ENCODE measurements at places on chromosomes 16 and 17.

- peak; percentile 37 for DNase-seq
These were observed 67.5 kb downstream of the KSR1 start for GRCh38 chr17:27523712-27524111.

GRCh38 chr16:74862743-74863244 is 88.2 kb upstream of the FA2H start:
- peak; percentile 65 for DNase-seq

- no peak for DNase-seq
These were observed 17.8 kb downstream of the EIF4A3 start for GRCh38 chr17:80129006-80129565.

DNA sequence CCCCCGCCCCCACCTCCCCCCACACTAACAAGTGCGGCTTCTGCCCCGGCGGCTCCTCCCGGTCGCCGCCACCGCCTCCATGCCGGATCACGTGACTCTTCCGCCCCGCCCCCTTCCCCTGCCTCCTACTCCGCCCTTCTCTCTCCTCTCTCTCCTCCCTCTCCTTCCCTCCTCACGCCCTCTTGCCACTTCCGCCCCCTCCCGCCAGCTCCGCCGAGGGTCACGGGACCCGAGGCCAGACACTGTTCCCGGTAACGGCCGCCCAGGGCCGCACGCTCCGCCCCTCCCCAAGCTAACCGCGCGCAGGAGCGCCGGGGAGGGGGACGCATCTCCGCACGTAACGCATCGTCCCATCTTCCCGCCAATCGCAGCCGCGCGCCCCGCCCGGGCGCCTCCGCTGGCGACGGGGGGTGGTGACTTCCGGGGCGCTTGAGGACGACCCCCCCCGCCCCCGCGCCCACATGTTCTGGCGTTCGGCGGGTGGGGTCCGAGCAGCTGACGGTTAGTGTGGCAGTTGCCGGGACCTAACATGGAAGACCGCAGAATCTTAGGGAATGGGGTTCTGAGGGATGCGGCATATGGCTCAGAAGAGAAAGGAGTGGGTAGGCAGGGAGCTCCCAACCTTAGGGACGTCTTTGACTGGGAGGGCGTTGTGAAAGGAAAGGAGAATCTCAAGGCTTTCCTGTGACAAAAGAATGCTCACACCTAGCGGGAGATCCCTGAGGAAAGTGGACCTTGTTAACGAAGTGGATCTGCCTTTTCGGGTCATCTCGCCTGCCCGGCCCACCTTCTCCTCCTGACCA is at the start of gene USP32:
USP32 (minus strand) TSS at position 92 of the 803 bp plus-strand sequence. CDS start 194 bp downstream, outside the sequence.
- DNase-seq = peak; percentile 95

GRCh38 chr17:81076141-81076679 is 41.3 kb downstream of the BAIAP2 start:
- no peak for DNase-seq

DNA sequence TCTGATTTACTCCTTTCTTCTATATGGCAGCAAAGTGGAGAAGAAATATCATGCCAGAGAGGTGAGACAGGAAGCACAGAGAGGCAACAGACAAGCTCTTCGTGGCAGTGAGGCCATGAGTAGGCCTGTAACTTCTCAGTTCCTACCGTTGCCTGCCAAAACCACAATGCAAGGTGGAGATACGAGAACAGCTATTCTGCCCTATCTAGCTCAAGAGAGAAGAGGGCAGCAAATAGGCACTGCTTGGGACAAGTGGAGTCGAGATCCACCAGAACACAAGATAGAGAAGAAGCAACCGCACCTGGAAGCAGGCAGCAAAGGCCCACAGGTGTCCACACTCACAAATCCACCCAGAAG is 24.8 kb downstream of the RANBP10 start:
- DNase-seq = no peak

DNA sequence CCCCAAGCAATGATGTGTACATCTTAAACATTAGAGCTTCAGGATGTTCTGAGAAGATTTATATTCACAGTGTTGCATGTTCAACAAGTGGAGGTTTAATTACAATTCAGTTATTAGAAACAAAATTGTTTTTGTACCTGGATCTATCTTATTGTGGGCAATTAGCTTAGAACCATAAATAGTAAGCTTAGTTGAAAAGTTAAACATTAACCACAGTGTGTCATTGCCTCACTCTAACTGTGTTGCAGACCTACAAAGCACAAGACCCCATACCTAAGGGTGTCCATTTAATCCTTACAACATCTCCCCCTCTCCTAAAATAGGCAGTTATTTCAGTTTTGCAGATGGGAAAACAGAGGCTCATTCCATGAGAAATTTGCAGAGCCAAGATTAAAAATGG is 632.0 kb upstream of the SOX9 start:
- DNase-seq = no peak

- DNase-seq = no peak
These were observed 731 bp downstream of the IKZF3 start for GRCh38 chr17:39863244-39863917.

DNA sequence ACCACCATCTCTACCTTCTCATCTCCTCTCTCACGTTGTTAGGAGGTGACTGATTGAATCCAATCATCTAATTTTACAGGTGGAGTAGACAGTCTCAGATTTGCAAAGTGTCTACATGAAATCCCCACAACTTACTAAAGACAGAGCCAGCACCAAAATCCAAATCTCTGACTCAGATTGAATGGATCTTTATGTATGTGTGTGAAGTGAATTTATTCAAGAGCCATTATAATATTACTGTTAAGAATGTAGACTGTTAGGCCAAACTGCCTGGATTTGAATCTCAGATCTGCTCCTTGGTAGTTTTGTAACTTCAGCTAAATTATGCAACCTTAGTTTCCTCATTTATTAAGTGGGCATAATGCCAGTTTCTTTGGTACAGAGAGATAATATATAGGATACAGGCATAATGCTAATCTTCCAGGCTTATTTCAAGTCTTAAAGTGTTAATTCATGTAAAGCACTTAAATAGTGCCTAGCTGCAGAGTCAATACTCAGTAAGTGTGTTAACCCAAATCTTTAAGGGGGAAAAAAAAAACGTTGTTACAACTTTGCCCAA is 12.7 kb downstream of the CNEP1R1 start:
- no peak for DNase-seq

DNA sequence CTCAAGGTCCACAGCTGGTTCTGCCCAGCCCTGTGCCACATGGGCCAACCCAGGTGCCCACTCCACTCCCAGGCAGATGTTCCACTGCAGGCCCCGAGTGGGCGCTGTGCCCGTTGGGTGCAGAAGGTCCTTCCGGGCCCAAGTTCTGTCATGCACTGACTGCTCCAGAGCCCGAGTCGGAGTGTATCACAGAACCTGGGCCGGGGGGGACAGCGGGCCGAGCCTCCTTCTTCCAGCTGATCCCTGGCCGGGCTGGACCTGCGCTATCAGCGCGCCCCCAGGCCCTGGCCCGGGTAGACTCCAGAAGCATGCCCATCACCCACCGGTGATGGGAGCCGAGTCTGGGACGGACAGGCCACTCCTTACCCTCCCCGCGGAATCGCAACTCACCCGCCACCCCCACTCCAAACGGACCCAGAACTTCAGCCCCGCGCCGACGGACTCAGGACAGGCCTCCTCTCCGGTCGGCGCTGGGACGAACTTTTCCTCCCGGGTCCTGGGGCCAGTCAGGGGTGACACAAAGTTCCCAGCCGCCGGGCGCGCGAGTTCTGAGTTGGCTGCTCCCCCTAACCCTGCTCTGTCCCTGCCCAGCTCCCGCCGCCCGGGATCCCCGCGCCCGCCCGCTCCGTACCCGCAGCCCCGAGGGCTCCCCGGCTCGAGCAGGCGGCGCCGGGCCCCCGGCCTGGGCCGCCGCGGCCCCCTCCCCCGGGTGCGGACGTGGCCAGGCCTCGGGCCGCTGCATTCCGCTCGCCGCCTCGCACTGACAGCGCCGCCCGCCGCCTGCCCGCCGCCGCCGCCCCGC is at the start of gene COPZ2:
COPZ2 (minus strand) TSS at position 762 of the 802 bp plus-strand sequence; CDS start at position 742, 20 bp downstream.
- DNase-seq = no peak

DNA sequence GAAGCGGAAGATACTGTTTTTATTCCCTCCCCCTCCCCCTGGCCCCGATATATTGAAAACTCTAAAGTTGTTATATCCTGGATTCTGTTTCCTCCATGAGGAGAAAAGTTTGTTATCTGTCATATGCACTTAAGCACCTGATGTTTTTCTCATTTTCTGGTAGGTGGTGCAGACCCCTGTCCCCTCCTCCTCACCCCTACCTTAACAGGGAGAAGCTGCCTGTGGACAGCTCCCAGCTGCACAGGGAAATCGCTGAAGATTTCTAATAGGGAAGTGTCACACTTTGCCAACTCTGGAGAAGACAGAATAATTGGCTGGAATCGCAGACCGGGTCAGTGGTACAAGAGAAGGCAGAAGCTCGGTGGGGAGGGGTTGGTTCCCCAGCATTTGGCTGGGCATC is 45.3 kb upstream of the TOB1 start:
- DNase-seq = no peak

DNA sequence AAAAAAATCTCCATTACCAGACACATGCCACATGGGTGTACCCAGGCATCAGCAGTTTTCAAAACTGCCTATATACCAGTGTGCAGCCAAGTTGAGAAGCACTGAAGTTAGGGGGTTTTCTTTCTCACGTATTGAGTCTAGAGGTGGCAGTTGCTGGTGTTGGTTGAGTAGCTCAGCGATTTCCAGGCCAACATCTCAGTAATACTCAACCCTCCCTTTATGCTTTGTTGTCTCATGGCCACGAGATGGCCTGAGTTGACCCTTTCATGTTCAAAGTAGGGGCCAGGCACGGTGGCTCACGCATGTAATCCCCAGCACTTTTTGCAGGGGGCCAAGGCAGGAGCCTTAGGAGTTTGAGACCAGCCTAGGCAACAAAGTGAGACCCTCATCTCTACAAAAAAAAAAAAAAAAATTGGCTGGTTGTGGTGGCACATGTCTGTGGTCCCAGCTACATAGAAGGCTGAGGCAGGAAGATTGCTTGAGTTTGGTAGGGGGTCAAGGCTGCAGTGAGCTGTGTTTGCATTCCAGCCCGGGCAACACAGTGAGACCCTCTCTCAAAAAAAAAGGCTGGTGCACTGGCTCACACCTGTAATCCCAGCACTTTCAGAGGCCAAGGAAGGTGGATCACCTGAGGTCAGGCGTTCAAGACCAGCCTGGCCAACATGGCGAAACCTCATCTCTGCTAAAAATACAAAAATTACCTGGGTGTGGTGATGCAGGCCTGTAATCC is 10.8 kb downstream of the LRRC3C start:
- no peak for DNase-seq

DNA sequence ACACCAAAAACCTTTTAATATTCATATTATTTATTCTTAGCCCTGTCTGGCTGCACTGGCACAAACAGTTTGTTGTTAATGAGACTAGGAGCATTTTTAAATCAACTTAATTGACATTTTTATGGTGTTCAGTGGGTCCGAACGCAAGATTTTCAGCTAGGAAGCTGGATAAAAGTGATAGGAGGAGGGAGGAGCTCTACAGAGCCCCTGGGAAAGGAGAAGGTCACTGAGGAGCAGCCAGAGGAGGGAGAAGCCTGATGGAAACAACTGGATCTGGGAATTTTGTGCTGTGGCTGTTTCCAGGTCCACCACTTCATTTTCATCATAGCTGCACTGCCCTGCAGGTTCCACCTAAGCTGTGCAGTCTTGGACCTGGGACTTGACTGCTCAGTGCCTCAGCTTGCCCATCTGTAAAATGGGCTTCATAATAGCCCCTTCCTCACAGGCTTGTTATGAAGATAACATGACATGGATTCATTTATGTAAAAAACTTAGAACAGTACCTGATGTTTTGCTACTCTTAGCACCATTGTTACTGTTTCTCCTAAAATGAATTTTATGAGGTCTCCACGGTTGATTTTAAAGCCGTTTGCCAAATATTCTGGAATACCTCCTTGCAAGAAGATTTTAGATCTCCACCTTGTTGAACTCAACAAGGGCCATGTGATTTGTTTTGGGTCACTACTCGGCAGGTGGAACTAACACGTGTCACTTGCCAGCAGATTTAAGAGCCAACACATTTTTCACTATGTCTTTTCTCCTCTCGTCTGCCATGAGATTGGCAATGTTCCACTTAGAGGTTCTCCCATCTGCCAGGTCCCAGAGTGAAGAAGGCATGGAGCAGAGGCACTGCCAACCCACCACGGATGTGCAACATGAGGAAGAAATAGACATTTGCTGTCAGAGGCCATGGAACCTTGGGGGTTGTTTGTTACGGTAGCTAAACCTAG is 18.7 kb upstream of the GRIN2A start:
- DNase-seq = no peak

GRCh38 chr16:9476744-9477143 is 385.3 kb downstream of the HAPSTR1 start:
- DNase-seq = no peak

DNA sequence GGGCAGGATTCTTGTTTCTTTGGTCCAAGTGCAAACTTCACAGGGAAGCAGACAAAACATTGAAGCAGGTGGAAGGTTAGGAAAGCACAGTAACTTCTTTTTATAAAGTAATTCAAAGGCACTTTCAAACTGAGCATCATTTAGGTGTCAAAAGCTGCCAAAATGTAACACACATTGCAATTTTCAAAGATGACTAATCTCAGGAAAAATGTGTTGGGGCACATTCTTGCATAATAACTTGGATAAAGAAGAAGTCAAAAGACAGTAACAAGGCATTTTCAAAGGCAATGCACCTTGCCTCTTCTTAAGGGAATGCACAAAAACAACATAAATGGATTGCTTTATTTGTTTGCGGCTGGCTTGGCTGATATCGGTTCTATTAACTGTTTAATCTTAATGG is 3.6 kb downstream of the KCNJ2 start:
- DNase-seq = no peak

DNA sequence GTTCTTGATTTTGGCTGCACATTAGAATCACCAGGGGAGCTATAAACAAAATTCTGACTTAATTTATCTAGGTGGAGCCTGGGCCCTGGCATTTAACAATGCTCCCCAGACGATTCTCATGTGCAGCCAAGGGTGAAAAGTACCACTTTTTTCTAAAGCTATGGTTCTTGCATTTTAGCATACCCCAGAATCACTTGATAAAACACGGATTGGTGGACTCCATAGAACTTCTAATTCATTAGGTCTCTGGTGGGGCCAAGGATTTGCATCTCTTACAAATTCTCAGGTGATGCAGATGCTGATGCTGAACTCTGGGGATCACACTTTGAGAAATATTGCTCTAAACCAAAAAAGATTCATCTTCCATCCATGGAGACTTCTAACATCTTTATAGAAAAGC is 74.5 kb downstream of the RPGRIP1L start:
- no peak for DNase-seq

- DNase-seq = peak; percentile 66
These were observed at the start of gene RPH3AL for GRCh38 chr17:352421-353212. Gene RPH3AL (minus strand): TSS chr17:352807. CDS start chr17:327543, 25,264 bp downstream.

GRCh38 chr16:30896261-30896888 is at the start of gene CTF1:
Gene CTF1 (plus strand): TSS chr16:30896614. CDS start chr16:30896644, 30 bp downstream.
- DNase-seq = no peak

Measured in LoVo (cell line).